Effector CD4-positive, alpha-beta T cell (primary cell): ENCODE measurements at places on chromosomes 5 and 9.

DNA sequence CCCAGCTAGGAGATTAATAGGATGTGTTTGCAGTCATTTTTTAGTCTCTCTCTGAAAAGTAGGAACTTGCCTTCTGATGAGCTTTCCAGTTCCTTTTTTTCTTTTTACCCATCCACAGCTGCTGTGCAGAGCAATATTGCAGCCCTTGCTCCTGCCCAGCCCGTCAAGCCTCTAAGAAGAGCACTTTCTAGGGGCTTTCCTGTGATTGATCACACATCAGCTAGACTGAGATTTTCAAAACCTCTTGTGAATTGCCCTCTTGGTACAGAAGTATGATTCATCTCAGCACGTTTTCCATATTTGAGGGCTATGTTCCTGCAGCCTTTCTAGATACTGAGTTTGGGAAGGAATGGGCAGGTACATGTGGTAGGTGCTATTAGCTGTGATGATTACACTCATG is 93.9 kb downstream of the GALNT10 start:
- DNase-seq: no peak

DNA sequence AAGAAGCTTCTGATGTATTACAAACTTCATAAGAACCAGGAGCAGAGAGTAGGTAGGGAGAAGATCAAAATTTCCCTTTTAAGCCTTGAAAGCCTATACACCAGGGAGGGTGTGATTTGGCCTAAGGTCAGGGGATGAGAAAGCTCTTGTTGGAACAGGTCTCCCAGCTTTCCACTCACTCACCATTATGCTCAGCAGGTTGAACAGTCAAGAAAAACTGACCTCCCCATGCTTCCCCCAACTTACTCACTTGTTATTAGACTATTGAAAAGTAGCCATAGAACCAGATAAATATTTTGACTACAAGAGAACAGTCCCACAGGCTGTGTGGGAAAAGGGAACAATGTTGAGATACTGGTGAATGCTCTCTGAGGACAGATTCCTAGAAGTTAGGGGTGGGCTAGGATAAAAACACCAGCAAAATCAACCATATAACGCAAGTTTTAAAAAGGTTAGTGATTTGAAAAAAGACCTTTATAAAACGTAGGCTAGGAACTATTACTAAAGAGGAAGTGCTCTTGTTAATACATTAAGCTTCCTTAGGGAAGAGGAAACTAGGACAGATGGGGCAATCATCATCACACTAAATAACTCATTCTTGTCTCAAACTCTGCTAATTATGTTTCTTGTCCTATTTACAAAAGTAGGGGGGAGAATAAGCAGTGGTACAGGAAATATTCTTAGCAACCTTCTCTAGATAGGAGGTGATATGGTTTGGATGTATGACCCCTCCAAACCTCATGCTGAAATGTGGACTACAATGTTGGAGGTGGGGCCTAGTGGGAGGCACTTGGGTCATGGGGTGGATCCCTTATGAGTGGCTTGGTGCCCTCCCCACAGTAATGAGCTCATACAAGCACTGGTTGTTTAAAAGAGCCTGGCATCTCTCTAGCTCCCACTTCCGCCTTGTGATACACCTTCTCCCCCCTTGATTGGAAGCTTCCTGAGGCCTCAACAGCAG is 31.0 kb downstream of the PCDHGC5 start:
- DNase-seq: no peak

DNA sequence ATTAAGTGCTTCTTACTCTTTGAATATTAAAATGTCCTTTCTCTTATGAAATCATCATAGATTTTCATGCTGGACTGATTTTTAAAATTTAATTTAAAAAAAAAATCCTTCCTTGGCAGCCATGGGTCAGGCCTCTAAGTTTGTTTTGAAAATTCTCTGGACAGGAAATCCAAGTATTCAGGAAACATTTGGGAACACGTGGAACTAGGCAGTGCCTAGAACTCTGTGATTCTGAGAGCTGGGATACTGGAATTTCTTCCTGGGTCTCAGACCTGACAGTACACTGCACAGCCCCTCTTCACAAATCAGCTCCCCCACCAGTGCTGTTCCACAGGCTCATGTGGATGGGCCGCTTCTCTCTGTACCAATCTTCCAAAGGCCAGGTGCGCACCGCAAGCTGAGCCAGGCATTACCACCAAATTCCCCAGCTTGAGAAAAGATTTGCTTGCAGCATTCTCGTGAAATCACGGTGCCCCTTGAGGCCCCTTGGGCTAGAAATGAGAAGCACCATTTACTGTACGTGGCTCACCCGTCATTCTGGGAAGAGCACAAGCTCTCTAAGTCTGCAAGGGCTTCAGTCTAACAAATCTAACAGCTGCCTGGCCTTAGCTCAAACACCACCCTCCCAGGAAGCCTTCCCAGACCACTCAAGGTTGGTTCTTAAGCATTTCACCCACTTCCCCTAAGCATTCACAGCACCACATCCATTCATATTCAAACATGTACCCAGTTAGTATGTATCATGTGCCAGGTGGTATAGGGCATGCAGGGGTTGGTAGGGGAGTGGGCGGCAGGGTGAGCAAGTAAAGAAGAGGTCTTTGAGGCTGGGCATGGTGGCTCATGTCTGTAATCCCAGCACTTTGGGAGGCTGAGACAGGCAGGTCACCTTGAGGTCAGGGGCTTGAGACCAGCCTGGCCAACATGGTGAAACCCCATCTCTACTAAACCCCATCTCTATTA is 26.5 kb downstream of the B4GALT1 start:
- no peak for DNase-seq

DNA sequence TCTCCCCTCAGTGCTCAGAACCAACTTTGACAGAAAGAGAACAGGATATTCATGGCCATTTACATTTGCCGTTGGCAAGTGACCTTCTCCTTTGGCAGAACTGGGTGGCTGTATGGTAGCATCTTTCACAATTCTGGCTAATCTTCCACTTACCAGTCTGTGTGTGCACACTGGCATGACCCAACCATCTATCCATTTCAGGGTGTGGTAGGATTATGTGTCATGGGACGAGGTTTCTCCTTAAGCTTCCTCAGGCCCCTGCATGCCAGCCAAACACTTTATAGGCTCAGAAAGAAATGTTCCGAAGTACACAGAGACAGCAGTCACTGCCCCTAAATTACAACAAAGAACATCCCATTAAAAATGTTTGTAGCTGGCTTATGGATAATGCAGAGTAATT is 497.1 kb downstream of the NFIB start:
- DNase-seq: no peak

DNA sequence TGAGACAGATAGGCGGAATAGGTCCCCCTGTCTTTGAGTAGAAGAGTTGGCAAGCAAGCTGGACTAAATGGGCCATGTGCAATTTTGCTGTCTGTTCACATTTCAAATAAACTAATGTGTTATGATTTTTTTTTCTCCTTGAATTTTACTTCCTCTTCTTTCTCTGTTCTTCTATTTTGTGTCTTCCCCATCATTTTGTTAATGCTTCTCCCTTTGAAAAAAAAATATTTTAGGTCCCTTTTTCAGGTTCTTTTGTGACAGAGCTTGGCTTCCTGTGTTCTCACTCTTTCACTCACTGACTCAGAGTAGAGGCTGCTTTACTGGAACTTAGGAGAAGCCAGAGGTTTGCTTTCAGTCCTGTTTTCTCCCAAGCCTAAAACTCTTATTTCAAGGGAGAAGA is 48.1 kb downstream of the PTCD2 start:
- no peak for DNase-seq

DNA sequence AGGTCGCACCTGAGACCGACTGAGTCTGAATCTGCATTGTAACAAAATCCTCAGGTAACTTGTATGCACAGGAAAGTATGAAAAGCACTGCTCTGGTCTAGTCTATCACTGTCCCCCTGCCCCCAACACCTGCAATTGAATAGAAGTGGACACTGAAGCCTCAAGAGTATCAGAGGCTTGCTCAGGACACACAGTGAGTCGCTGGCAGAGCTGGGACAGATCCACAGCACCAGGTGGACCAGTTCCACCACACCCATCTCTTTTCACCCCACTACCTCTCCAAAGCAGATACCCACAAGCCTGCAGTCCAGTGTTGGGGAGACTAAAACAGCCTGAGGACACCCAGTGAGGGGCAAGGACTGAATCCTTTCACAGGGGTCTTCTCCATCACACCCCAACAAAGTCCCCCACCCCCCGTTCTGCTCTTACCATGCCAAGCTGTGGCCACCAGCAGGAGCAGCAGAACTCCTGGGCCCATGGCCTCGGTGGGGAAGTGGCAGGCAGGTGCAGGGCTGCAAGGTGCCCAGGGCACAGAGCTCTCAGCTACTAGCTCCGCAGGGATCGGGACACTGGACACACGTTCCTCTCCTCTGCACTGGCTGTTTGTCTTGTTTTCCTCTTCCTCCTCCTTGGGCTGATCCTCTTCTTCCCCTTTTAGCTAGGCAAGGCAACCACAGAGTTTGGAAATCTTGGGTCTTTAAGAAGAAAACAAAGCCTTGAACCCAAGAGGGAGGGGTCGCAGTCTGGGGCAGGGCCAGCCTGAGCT is at the start of gene CSF1R:
TSS of gene CSF1R (minus strand) at position 605 of the 766 bp plus-strand sequence. CDS start at position 478, 127 bp downstream.
- no peak for DNase-seq

GRCh38 chr9:90906316-90907055 is 104.9 kb downstream of the SYK start:
- no peak for DNase-seq

DNA sequence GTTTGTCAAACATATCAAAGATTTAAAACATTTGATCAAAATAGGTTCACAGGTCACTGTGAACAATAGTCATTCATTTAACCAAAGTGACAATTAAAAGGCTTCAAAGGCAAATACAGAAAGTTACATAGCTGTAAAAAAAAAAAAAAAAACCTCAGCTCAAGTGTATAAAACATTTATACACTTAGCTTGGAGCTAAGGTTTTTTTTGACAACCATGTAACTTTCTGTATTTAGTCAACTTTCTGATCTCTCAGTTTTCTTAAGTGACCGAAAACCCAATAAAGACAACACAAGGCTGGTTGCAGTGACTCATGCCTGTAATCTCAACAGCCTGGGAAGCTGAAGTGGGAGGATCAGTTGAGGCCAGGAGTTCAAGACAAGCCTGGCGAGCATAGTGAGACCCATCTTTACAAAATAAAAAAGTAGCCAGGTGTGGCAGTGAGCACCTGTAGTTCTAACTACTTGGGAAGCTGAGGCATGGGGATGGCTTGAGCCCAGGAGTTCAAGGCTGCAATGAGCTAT is 16.4 kb upstream of the UBTD2 start:
- DNase-seq: no peak

DNA sequence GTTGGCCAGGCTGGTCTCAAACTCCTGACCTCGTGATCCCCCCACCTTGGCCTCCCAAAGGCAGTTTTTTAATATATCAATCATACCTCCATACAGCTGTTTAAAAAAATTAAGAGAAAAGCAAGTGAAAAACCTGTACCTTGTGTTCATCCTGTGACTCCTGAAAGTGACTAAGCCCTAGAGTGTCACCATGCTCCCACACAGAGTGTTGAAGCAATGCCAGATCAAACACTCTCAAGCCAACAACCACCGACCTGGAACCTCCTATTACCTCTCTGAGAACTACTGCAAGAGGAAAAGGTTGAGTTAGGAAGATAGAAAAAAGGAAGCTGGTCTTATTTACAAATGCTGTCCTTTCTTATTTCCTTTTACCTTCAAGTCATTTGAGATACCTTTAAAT is 123.5 kb downstream of the RASEF start:
- no peak for DNase-seq

DNA sequence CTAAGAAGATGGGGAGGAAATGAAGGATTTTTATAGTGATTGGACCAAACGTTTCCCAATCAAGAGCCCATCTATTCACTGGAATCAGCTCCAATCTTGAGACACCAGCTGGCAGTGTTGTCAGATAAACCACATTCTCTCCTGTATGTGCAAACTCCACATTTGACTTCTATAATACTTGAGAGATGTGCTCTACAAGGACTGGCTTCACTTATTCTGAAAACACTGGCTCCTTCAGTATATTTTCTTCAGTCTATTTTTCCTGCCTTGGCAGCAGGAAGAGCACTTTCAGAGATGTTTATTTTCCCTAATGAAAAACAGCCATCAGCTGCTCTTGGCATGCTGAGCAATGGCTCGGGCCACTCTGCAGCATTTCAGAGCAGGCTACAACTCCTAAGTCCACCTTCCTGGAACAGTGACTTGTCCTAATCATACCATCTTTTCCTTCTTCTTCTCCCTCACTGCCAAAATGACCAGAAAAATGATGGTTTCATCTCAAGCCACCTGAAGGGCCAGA is 96.9 kb upstream of the FSTL4 start:
- no peak for DNase-seq

GRCh38 chr5:11898-12297 is 80.1 kb upstream of the PLEKHG4B start:
- no peak for DNase-seq

GRCh38 chr9:37383876-37384746 is 38.4 kb upstream of the GRHPR start:
- no peak for DNase-seq

DNA sequence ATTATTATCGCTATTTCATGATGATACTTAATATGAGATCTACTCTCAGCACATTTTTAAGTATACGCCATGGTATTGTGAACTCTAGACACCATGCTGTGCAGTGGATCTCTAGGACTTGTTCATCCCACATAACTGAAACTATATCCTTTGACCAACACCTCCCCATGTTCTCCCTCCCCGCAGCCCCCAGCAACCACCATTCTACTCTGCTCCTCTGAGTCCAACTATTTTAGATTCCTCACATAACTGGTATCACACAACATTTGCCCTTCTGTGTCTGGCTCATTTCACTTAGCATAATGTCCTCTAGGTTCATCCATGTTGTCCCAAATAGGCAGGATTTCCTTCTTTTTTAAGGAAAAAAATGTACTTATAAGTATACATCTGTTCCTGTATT is 6.6 kb upstream of the TBC1D2 start:
- no peak for DNase-seq

- DNase-seq: no peak
Measured at GRCh38 chr9:111691672-111692329, 30.4 kb downstream of the GNG10 start.
